ENCODE measurements at places on chromosomes 4 and X.

GRCh38 chr4:70902577-70903290 is 565 bp downstream of the MOB1B start:
- DNase-seq, result no peak

DNA sequence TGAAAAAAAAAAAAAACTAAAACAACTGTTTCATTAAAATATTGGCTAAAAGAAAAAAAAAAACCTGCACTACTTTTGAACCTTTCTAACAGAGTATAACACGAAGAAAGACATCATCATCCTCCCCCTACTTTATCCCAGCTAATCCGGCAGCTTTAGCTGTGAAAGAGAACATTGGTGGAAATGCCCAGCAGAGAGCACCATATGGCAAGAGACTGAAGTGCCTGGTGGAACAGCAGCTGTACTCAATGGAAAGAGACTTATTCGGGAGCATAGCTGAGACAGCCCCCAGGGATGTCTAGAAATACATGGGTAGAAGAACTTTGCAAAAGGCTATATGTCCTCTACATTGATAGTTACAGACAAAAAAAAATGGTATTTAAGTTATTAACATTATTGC is 30.3 kb downstream of the STPG2 start:
- DNase-seq, result no peak

GRCh38 chrX:47815901-47816845 is 20.5 kb upstream of the ZNF81 start:
- no peak for DNase-seq

GRCh38 chr4:96035727-96036126 is 195.8 kb downstream of the PDHA2 start:
- no peak for DNase-seq

GRCh38 chrX:130212371-130212770 is 40.6 kb downstream of the RAB33A start:
- no peak for DNase-seq

GRCh38 chr4:112885897-112886296 is 163.6 kb upstream of the ANK2 start:
- DNase-seq, result no peak

DNA sequence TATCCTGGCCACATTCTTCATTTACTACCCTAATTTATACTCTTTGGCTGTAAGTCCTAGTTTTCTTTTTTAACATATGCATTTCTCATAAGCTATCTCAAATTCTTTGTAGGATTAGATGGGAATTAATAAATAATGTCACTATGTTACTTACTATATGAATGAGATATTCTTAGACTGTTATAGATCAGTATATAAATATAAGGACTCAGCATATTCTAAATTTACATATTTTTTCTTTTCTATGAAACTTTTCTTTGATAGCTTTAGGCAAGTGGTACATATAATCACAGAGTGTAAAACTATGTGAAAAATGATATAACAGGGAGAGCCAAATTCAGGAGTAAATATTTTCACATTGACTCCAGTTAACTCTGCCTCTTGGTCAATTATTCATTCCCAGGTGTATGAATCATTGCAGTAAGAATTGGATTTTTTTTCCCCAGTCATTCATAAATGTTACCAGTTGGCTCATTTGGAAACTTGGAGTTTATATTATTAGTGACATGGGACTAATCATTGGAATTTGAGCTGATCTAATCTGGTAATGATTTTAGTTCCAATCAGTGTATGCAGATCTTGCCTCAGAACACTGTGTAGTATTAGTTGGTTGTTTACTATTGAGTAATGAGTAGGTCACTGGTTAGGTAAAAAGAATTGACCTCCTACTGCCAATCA is 25.3 kb downstream of the FHIP1A start:
- no peak for DNase-seq

- no peak for DNase-seq
Measured at GRCh38 chr4:26334366-26334765, 13.6 kb downstream of the RBPJ start.

GRCh38 chr4:6442555-6442954 is 29.9 kb downstream of the PPP2R2C start:
- DNase-seq, result no peak

Measured in D721Med (cell line).